Glomerular endothelial cell (primary cell): ENCODE measurements at places on chromosomes 6 and 20. TPM values are rescaled to one million over a fixed set of nuclear protein-coding genes. Genes with fewer than 3 reads are reported as not detected.

DNA sequence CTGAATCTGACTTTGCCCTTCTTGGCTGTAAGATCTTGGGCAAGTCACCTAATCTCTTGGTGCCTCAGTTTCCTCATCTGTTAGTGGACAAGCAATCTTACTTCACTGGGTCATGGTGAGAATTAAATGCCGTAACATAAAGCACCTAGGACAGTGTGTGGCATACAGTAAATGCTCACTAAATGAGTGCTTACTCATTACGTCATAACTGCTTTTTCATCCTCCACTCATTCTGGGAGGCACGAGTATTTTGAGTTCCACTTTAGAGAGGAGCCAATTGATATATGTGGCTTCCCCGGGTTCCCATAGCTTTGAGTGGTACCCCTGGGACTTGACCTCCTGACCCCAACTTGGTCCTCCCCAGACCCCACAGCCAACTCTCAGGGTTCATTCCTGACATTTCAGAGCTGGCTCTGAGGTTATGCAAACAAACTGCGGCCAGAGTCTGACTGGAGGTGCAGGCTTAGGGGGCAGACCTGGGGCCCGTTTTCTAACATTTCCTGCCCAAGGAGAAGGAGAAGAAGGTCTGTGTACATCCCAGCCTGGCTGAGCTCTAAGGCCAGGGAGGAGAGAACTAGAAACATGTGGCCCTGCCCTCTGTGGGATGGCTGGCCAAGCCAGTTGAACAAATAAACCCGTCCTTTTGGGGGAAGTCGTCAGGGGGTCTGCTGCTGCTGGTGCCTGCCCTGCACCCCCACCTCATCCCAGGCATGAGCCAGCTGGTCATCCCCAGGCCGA lies 5.8 kb downstream of the ANGPT4 start:
- DNase-seq, result no peak

DNA sequence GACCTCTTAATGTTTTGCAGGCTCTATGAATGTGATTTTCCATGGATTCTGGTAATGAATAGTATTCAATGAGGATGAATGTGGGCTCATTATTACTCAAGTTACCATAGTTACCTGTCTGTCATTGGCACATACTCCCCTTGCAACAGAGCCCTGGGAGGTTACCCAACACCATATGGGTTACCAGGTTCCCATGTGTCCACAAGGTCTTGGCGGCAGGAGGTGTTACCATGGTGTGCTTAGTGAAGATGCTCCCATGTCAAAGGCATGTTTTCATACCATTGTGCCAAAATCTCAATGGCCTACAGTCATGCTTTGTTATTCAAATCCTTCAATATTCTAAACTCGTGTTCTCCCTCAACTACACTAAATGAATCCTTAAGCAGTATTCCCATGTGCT lies 232.5 kb downstream of the HDGFL1 start:
- no peak for DNase-seq

DNA sequence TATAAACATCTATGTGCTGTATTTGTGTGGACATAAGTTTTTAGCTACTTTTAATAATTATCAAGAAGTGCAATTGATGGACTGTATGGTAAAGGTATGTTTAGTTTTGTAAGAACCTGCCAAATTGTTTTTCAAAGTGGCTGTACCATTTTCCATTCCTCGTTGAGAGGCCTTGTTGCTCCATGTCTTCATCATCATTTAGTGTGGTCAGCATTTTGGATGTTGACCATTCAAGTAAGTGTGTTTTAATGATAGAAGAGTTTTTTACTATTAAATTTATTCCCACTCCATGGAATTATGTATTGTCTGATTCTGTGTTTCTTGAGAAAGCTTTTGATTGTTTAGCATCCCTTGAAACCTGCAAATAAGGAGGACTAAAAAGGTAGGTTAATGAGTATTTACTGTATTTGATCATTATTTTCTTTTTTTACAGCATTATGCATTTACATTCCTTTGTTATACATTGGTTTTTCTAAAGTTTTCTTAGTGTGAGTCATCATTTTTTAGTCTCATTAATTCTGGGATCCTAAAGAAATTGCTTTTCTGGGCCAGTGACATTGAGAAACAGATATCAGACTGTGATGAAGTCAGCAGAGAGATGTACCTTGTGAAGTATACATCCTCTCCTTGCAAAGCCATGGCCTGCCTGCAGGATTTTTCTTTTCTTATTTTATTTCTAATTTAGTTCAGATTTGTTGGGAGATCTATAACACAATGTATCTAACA lies 312.8 kb upstream of the PTCHD4 start:
- no peak for DNase-seq

GRCh38 chr6:106538145-106538544 lies 91.2 kb downstream of the RTN4IP1 start:
- no peak for DNase-seq

- no peak for DNase-seq
Measured at GRCh38 chr6:170295510-170296422, 4.9 kb upstream of the DLL1 start.

DNA sequence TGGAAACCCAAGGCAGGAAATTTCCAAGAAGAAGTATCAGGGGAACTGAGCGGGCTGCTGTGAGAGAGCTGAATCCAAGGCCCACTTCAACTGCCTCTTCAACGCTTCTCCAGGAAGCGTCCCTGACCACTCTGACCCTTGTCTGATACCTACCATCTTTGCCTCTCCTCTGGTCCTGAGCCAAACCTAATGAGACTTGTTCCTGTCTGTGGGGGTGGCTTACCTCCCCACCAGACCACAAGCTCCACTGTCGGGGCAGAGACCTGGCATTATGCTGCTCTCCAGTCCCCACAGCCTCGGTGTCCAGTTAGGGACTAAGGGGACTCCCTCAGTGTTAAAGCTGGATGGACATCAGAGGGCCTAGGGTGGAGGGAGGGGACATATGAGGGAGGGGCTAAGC lies 49.7 kb downstream of the LRFN2 start:
- no peak for DNase-seq

DNA sequence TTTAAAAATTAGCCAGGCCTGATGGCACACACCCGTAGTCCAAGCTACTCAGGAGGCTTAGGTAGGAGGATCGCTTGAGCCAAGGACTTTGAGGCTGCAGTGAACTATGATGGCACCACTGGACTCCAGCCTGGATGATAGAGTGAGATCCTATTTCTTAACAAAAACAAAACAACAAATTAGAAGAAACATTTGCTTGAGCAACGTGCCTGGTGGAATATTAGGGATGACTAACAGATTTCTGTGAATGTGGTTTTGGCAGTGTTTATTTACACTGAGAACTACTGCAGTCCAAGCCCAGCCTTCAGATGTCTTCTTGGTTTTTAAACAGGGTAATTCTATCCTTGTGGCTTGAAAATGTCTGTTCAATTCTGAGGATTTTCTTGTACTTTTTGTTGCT lies 9.2 kb downstream of the PPP1R3G start:
- DNase-seq, result no peak

Gene SIM1
- 0.34 TPM in 1 of 2 replicates, not detected in the other for total RNA-seq

- no peak for DNase-seq
Measured at GRCh38 chr6:137323860-137324259, 104.7 kb upstream of the IFNGR1 start.

DNA sequence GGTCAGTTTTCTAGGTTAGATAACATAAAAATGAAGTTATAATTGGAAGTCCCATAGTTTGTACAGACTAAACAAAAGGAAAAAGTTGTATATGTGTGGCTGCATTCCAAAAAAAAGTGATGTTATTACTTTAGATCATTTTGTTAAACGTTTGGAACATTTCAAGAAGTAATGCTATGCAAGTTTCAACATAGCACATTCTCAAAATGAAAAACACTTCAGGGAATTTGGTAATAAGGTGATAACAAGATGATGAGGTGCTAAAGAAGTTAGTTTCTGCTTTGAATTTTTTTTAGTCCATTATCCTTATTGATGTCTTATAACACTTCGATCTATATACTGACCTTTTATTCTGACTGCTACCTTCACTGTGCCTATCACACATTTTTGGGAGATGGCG lies 250.7 kb downstream of the PHF3 start:
- DNase-seq, result no peak

GRCh38 chr20:19406381-19406780 lies 193.9 kb downstream of the SLC24A3 start:
- no peak for DNase-seq

- no peak for DNase-seq
Measured at GRCh38 chr20:5670036-5670536, 80.1 kb upstream of the SHLD1 start.

Gene COL21A1
- total RNA-seq, result 0.29 and 0.82 TPM in 2 replicates

DNA sequence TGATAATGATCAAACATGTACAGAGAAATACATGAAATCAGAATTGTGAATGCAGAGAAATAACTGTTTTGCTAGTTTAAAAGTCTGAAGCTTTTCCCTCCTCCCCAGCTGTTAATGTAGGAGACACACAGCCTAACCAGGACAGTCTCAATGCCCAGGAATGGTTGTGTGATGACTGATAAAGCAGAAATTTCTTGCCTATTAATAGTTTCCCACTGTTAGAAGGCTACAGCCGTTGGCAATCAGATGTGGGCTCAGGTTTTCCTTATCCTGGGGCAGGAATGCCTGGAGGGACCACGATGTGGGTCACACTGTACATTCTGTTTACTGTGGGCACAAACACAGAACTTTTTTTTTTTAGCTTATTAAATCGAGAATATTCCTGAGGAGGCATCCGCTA lies 1.9 kb downstream of the PPP1R3D start:
- no peak for DNase-seq

DNA sequence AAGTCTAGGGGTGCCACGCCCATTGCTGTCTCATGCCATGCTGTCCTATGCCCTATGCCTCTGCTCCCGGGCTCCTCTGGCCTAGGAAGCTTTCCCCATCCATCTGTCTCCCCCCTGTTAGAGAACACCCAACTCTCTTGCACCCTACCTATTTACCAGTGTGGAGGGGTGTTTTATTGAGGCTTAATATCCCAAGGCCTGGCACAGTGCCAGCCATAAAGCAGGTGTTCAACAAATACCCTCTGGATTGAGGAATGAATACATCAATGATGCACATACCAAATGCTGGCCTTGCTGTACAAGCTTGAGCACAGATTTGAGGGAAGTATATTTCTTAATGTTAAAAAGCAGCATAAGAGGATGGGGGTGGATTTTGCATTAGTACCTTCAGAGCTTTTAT lies 38.3 kb downstream of the METTL24 start:
- DNase-seq, result no peak

DNA sequence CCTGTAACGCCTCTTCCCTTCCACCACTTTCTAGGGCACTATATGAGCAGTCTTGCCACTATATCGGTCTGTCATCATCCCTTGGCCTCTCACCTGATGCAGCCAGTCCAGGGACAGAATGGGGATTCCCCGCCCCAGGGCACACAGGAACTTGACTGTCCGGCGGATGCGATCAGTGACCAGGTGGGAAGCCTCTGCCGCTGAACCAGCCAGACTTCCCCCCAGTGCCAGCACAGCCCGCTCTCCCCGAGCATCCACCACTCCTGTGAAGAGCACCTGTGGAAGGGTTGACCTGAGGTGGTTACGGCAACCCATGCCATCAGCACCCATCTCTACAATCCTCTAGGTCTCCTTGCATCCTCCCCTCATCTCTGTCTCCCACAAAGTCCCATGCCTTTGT lies 12.2 kb upstream of the NRM start:
- DNase-seq, result no peak

DNA sequence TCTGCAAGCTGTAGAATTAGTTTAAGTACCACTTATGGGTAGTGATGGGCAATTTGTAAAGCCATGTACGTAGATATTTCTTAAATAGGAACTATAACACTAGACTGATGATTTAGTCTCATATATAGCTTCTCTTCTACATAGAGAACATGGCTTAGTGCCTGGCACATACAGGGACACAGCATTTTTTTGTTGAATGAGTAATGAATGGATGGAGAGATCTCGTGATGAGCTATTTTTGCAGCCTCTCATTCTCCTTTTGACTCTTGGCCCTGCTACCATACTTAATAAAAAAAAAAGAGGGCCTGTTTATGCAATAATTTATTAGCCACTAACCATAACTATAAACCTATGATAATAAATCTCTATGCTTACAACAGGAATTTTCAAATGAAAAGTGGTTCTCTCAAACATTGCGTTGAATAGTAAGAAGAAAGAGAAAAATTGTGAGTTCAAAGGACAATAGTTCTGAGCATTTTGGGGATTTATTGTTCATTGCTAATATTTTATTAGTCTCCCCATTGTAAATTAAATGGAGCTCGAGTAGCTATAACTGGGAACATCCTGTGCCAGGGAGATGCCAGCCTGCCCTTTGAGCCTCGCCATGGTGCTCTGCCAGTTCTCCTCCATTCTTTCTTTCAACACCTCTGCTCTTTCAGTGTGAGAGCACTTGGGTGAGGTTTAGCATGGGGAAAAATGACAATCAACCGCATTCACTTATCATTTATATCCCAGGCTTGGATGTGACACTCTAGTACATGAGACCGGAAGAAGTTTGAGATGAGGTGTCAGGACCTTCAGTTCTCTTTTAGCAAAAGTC lies 14.7 kb upstream of the RCAN2 start:
- DNase-seq, result no peak

DNA sequence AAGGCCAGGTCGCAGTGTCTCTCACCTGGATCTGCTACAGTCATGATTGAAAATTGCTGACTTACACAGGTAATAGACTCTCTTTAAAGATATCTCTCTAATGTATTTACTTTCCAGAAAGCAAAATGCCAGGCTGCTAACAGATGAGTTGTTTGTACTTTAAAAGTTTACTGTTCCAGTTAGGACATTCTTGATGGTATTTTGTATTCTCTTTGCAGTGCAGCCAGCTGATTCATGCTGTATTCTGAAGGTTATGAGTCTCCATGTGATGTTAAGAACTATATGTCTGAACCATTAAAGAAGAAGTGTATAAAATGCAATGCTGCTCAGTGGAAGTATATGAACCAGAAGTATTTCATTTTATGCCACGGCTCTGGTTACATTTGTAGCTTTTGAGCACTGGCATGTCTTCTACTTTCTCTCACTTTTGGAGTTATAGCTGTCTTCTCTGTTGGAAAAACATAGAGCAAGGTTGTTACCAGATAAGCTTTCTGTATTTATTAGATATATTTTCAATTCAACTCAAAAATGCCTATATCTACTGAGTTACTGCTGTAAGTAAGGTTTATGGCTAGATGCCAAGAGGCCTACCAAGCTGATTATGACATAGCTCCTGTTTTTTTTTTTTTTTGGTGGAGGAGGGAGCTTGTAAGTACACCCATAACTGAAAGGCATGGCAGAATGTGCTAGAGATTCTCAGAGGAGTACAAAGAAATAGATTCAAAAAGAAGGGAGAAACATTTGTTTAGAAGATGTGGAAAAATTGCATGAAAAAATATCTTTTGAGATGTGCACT lies 130.5 kb upstream of the MAN1A1 start:
- DNase-seq, result no peak

Gene SHLD1
- total RNA-seq, result 2.7 and 4.4 TPM in 2 replicates
